ENCODE measurements at places on chromosomes 1 and 21.

DNA sequence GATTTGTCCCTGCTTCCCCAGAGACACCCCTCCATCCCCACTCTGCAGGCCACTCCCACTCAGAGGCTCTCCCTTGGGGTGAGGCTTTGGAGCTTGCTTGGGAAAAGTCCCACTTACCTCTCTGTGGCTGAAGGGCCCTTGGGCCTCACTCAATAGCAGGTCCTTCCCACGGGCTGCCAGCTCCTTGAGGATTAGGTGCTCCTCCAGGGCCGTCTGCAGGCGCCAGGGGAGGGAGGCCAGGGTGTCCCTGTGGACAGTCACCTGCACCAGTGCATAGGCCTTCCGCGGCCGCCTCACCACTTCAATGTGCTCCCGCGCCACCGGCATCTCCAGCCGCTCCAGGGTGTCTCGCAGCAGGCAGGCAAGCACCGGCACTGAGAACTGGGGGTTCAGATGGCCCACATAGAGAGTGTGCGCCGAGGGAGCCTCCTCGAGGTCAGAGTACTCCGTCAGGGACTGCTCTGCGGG lies 1.4 kb downstream of the SLFNL1 start:
- DNase-seq: no peak

DNA sequence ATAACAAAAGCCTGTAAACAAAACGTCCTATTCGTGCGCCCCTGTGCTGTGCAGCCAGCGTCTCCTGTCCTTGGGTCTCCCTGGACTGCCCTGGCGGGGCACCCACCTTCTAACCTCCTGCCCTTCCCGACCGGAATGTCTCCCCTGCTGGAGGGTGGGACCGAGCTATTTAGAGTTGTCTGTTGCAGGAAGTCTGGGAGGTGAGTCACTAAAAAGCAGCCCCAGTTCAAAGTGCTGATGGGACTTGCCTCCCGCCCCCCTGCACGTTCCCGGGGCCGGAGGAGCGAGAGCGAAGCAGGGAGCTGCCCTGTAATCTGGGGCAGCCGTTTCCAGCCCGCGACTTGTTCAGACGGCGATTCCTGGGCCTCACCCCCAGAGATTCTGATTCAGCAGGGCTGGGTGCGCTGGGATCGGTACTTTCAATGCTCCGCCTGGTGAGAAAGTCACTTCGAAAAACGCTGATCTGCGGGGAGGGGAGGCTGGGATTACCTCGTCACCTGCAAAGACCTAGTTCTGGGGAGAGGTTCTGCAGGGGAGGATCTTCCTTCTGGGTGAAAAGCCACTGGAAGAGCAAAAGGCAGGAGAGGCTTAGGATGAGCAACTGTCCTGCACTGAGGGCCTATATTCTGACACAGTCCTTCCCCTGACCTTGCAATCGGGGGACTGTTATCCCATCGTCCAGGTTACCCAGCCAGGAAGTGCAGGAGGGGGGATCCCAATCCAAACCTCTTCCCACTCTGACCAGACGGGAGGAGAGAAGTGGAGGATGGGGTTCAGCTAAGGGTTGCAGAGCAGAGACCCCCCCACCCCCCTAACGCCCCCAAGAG lies 1.2 kb upstream of the DHRS3 start:
- DNase-seq: peak; percentile 80

- DNase-seq: peak; percentile 27
Measured at GRCh38 chr1:89198491-89199072, at the start of gene GBP4. TSS of gene GBP4 (minus strand) at chr1:89198942. CDS start at chr1:89198834, 108 bp downstream.

GRCh38 chr1:217527151-217527550 lies 103.7 kb downstream of the GPATCH2 start:
- DNase-seq: no peak

- no peak for DNase-seq
Measured at GRCh38 chr1:41571041-41571440, 86.6 kb upstream of the EDN2 start.

GRCh38 chr1:208149776-208150514 lies 94.2 kb downstream of the PLXNA2 start:
- no peak for DNase-seq
